Left kidney (tissue), 8 donors: ENCODE measurements at places on chromosomes 7 and 10.
A peak's percentile ranks its signal among the peaks of the same experiment; 100 is the strongest.

DNA sequence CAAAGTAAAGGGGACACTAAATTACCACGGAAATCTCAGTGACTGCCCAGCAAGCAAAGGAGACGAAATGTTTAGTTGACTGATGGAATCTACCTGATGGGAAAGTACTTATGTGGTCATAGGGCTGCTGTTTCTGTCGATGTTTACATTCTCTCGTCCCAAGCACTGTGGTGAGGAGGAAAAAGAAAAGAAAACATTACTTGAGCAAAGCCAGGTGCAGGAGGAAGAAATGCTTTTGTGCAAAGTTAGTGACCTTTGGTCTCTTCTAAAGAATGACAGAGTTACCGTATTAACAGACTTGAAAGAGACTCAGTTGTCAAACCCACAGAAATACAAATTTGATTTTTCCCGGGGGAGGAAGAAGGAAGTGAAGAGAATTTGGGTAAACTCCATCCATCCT lies 43.3 kb upstream of the FMC1 start:
- DNase-seq, result no peak

DNA sequence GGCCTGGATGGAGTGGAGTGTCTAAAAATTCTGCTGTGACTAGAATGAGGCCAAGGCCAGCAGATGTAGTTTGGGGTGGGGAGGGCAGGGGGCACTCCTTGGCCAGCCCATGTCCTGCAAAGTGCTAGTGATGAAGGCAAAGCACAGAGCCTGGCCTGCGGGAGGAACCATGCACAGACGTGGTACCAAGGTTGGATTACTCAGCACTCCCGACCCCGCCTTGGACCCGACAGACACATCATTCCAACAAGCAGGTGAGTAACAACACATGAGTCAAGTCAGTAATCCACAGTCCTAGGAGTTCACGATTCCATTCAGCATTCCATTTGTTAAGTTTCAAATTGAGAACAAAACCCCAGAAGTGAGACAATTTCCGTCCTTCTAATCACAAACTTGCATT lies 317.3 kb downstream of the TCERG1L start:
- DNase-seq, result no peak

- DNase-seq, result no peak
Measured at GRCh38 chr10:68121852-68122251, 12.6 kb downstream of the MYPN start.

DNA sequence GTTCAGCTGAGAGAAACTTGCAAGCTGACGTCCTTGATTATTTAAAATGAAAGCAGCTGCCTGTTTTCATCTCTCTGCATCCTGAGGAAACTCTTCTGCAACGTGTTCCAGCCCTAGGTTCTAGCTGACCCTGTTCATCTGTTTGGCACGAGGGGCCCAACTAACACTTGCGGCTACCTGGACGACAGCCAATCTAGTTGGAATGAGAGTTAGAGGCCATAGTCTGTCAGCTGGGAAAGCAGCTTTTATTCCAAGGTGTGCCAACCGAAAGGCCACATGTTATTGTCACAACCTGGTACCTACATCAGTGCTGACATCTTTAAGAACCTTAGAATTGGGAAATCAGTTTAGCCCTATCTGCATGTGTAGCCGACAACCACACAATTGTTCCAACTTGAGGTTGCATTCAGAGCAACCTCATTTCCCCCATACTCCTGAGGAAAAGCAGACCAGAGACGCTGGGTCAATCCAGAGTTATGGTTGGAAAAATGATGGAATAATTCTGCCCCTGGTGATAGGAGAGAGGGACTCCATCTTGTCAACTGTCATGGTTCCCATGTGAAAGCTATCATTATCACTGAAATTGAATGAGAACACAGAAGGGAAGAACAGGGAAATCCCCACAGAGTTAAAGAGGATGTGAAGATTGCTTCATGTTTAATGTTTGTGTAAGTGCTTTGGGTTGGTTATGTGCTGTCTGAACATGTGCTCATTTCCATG lies 121.6 kb downstream of the EGFR start:
- no peak for DNase-seq

DNA sequence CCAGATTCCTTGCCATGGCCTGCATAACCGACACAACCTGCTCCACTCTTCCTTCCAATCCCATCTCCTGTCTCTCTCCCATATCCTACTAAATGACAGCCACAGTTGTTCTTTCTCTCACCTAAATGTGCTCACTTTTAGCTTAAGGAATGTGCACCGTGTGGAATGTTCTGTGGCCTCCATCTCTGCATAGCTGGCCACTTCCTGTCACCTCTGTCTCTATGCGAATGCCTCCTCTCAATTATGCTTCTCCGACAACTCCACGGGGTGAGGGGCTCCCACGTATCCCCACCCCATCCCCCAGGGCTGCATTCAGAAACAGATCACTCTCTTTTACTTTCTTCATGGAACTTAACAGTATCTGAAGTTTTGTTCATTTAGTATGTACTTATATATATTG lies 110.7 kb downstream of the RAB18 start:
- no peak for DNase-seq

- DNase-seq, result no peak
Measured at GRCh38 chr7:97801108-97801507, 69.2 kb downstream of the TAC1 start.

- no peak for DNase-seq
Measured at GRCh38 chr7:46150721-46151120, 229.6 kb upstream of the IGFBP3 start.

DNA sequence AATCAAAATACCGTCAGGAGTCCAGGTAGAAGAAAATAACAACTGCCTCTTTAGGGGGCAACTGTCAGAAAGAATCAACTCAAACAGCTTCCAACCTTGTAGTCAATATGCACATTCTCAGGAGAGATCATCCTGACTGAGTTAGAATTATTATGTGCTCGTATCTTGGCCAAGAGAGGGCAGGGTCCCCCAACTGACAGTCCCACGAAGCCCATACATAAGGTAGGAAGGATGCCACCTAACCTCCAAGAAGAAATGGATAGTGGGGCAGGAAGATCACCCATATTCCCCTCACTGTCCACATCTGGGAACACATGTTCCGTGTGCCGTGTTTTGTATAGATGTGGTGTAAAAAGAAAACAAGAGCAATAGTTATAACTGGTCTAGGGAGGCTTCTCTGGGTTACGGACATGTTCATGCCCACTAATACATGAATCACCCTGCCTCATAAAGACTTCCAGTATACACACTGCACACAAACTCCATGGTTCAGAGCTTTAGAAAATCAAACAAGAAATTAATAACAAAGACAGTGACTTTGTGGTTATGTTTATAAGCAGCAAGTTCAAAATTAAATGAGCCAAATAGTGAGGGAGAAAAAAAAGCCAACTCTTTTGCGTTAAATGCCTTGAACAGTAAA lies 295.6 kb downstream of the FGFR2 start:
- no peak for DNase-seq

DNA sequence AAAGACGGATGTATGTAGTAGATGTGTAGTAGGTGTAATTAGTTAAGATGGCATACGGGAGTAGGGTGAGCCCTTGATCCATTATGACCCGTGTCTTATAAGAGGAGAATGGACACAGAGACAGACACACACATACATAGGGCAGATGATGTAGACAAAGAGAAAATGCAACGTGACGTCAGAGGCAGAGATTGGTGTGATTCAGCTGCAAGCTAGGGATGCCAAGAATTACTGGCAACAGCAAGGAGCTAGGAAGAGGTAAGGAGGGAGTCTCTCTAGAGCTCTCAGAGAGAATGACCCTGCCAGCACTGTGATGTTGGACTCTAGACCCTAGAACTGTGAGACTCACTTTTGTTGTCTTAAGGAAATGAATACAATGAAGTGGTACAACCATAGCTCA lies 247.0 kb upstream of the HABP2 start:
- DNase-seq, result no peak

DNA sequence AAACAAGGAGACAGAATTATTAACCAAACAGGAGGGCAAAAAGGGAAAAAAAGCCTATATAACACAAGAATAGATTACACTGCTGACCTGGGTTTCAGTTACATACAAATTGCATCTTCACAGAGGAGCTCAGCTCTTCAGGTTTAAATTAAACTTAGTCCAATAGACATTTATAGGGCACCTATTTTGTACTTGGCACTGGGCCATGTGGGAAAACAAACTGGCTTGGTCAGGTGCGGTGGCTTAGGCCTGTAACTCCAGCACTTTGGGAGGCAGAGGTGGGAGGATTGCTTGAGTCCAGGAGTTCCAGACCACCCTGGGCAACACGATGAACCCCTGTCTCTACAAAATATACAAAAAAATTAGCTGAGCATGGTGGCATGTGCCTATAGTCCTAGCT lies 62.3 kb upstream of the CCDC6 start:
- DNase-seq, result no peak

- no peak for DNase-seq
Measured at GRCh38 chr10:124493214-124493882, 31.7 kb downstream of the LHPP start.

DNA sequence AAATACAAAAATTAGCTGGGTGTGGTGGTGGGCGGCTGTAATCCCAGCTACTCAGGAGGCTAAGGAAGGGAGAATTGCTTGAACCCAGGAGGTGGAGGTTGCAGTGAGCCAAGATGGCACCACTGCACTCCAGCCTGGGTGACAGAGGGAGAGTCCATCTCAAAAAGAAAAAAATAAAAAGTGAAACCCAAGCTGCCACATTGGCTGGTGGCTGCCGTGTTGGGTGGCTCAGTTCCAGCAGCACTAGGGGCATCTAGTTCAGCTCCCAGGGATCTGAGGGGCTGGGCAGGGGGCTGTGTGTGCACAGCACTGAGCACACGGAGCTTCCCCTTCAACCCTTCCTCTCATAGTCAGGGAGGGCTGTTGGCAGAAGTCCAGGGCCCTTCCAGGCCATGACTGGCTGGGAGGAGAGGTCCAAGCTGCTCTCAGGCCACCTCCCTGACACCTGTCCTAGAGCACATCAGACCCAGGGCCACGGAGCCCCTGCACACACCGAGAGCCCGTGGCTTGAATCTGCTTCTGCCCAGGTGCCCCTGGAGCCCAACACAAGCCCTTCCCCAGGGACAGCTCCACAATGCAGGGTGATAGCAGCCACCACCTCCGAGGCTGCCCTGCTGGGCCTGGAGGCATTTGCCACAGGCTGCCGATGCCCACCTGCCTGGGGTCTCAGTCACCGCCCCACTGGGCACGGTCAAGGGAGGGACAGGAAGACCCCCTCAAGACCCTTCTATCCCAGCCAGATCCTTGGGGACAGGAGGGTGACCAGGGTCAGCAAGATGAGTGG lies 47.3 kb downstream of the YKT6 start:
- no peak for DNase-seq

DNA sequence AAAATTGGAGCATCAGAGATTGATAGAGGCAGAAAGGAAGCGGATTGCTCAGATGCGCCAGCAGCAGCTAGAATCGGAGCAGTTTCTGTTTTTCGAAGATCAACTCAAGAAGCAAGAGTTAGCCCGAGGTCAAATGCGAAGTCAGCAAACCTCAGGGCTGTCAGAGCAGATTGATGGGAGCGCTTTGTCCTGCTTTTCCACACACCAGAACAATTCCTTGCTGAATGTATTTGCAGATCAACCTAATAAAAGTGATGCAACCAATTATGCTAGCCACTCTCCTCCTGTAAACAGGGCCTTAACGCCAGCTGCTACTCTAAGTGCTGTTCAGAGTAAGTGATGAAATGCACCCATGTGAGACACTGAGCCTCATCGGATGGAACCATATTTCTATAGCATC lies 33.1 kb downstream of the STAMBPL1 start:
- DNase-seq, result no peak

DNA sequence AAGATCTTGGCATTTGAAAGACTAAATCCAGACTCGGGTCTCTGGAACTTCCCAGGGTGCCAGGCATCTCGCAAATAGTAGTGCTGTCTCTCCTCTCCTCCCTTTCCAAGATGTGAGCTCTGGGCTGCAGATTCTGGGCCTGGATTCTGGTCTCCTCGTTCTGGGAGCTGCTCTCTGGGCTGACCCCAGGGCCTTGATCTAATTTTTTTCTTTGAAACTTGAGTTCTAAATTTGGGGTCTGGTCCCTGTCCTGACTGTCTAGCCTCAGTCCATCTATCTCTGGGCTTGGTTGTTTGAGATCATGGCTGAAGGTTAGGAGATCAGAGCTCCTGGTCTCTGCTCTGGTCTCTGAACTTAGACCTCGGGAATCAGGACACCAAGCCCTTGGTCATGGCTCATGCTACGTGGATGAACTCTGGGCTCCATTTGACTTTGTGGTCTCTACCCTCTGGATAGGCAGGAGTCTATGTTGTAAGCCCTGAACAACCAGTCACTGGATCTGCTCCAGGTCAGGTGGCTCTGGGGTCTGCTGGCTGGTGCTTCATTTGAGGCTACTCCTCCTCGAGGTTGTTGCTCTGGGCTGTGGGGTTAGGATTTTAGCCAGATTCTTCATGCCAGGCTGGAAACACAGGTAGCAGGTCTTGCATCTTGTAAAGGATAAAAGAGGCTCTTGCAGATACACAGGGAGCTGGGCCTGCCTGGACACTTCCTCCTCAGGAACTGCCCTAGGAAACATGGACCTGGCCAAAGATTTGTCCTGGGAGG lies 8.0 kb upstream of the MBL2 start:
- DNase-seq, result no peak

- peak; percentile 46 for DNase-seq
Measured at GRCh38 chr7:39720586-39720985, 97.2 kb downstream of the RALA start.

DNA sequence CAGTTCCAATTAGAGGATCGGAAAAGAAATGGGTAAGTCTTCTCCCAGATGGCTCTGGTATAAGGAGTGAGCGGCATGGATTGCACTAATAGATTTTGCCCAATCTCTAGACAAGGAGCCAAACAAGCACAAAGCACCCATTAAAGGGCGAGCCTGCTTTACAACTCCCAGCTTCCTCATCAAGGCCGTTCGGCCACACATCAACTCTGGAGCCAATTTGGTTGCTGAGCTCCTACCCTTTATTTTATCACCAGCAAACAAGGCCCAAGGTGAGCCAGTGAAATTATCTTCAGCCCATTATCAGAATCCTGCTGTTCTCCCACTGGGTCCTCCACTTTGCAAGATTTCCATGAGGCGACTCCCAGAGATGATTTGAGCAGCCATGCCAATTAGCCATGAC lies 292.2 kb upstream of the NPVF start:
- no peak for DNase-seq

GRCh38 chr10:93364966-93365365 lies 117.2 kb downstream of the MYOF start:
- no peak for DNase-seq

DNA sequence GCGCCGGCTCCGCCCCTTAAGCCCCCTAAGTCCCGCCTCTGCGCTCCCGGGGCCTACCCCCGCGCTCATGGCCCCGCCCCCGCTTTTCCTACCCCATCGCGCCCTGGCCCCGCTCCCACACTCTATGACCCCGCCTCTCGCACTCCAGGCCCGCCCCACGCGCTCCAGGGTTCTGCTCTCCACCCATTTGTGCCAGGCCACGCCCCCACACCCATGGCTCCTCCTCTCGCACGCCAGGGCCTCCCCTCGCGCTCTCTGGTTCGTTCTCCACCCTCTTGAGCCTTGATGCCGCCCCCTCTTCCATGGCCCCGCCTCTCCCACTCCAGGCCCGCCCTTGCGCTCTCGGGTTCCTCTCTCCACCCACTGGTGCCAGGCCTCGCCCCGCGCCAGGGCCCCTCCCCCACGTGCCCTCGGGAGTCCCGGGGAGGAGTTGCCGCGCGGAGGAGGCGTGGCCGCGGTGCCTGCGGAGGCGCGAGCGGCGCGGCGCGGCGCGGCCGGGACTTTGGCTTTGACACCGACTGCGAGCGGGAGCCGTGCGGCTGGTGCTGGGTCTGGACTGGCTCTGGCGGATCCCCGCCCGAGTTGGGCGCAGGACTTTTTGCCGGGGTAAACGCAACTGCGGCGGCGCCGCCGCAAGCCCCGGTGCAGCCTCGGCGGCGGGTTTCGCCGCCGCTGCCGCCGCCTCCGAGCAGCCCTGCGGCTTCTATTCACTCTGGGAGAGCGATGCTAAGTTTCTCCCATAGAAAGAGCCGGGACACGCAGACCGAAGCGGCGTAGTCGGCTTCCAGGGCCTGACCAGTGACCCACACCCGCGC lies at the start of gene EEPD1:
Gene EEPD1 (plus strand): TSS at position 499 of the 815 bp plus-strand sequence. CDS start 1,071 bp downstream, outside the sequence.
- peak; percentile 99 for DNase-seq
